Dorsolateral prefrontal cortex (tissue), 122 donors: ENCODE measurements at places on chromosomes 13 and 19. TPM values are rescaled to one million over a fixed set of nuclear protein-coding genes. Genes with fewer than 3 reads are reported as not detected.
A peak's percentile ranks its signal among the peaks of the same experiment; 100 is the strongest.

ZNF547 gene
- 7.2 TPM for total RNA-seq

TRPC4 gene
- 3.6 TPM for total RNA-seq

KLC3 gene
- total RNA-seq: 0.88 TPM

CNFN gene
- total RNA-seq: 3.6 TPM

HTR2A gene
- 50.3 TPM for total RNA-seq

KCNN4 gene
- 0.42 TPM for total RNA-seq

ZNF543 gene
- total RNA-seq: 14.8 TPM

ICAM1 gene
- 21.2 TPM for total RNA-seq

MYCBP2 gene
- total RNA-seq: 239 TPM

TMEM238 gene
- total RNA-seq: 1.6 TPM

ZNF541 gene
- 0.90 TPM for total RNA-seq

CFAP97D2 gene
- not detected for total RNA-seq

MUC16 gene
- total RNA-seq: 0.04 TPM

ATP4B gene
- total RNA-seq: not detected

UBE2L5 gene
- total RNA-seq: 0.49 TPM

C2CD4C gene
- 7.7 TPM for total RNA-seq

TMEM205 gene
- total RNA-seq: 92.6 TPM

DNA sequence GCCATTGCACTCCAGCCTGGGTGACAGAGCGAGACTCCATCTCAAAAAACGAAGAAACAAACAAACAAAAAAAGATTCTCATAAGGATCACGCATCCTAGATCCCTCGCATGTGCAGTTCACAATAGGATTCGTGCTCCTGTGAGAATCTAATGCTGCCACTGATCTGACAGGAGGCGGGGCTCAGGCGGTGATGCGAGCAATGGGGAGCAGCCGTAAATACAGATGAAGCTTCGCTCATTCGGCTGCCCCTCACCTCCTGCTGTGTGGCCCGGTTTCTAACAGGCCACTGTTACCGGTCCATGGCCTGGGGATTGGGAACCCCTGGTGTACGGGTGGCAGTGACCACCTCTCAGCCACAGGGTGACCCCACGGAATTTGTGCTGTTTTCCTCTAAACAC, 98.2 kb upstream of the MRI1 start:
- no peak for DNase-seq

DNA sequence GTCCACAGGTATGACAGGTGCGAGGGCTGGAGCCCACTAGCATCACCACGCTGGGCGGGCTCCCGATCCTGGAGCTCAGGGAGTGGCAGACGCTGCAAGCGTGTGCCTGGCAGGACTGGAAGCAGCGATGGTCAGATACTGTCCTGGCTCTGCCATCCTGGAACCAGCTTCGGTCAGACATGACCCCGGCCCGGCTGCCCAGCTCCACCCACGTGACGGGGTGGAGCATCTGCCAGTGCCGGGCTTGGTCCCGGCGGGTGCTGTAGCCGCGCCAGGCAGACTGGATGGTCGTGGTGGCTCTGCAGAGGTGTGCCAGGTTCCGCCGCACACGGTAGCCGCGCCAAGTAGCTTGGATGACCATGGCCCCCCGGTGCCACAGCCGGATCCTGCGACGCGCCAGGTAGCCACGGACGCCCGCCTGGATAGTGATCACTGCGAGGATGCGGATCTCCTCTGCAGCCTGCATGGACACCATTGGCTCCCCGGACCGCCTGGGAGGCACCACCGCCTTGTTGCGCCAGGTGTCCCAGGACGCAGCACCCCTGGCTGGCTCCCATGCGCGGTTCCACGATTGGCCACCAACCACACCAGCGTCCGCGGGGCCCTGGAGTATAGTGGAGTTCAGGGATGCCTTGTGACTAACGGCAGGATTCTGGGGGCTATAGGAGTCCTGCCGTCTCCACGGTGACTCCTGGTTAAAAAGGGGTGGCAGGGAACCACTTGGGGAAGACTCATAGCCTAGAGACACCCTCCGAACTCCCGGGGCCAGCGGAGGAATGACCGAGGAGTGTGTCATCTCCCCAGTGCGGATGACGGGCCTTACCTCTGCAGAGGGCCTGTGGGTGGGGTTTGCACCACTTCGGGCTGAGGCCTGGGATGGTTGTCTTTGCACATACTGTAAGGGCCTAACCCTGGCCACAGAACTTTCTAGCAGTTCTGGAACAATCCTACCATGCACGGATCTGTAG, 16.5 kb downstream of the IQCN start:
- no peak for DNase-seq

GRCh38 chr13:27635266-27635665, 13.6 kb downstream of the POLR1D start:
- no peak for DNase-seq

- no peak for DNase-seq
Measured at GRCh38 chr19:8265872-8266271, 42.3 kb downstream of the CD320 start.

GRCh38 chr19:19866611-19867248, 1.0 kb downstream of the ZNF253 start:
- DNase-seq: peak; percentile 15

DNA sequence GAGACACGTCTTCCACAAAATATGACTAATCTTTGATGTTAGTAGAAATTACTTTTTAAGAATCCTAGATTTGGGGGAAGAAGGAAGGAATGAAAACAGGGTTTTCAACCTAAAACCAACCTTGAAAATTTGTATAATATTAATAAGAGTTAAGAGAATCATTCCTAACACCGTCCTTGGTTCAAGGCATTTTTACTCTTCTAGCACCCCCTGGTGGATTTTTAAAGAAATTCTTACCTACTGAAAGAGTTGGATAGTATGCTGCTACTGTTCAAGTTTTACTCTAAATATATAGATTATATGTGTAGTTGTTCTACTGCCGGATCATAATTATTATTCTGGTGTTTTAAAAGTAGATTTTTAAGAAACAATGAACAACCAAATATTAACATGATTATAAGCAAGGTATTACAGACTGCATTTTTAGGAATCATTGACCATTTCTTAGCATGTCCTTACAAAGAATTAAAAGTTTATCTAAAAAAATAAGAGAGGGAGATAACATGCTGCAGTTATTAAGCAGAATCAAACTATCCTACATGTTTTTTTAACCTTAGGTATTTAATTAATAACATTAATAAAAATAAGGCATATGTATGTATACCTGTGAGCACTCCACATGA, 7.4 kb upstream of the SLITRK6 start:
- DNase-seq: no peak

- no peak for DNase-seq
Measured at GRCh38 chr19:40907968-40908735, 26.1 kb upstream of the CYP2A7 start.

- peak; percentile 10 for DNase-seq
Measured at GRCh38 chr19:39296055-39296645, at the start of gene IFNL1. IFNL1 (plus strand) TSS chr19:39296407; CDS start chr19:39296422, 15 bp downstream.

DNA sequence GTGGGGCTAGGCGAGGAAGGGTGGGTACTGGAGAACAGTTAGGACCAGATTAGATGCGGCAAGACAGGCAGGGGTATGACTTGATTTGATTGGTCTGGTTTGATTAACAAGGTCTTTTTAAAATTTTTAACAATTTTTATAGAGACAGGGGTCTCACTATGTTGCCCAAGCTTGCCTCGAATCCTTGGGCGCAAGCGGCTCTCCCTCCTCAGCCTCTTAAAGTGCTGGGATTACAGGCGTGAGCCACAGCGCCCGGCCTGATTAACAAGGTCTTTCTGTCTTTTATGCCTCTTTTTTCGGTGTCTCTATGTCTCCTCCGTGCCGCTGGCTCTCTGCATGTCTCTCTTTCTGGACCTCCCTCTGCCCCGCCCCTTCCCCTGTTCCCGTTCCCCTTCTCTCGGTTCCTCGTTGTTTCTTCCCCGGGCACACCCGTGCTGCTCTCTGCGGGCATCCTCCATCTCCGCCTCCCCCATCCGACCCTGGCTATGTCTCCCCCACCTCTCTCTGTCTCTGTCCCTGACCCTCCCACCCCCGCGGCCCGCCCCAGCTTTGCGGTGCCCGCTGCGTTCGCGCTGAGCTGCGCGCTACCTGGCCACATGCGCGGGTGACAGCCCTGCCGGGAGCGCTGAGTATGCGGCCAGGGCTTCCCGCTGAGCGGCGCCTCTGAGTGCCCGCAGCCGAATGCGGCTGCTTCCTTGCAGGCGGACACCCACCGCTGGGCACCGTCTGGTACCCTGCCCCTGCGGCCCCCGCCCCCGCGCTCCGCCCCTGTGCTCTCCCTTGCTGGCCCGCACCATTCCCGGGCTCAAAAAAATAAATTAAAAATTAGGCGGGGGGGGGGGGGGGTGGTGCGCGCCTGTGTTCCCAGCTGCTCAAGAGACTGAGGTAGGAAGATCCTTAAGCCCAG, 8.1 kb upstream of the SDHAF1 start:
- DNase-seq: peak; percentile 33

DNA sequence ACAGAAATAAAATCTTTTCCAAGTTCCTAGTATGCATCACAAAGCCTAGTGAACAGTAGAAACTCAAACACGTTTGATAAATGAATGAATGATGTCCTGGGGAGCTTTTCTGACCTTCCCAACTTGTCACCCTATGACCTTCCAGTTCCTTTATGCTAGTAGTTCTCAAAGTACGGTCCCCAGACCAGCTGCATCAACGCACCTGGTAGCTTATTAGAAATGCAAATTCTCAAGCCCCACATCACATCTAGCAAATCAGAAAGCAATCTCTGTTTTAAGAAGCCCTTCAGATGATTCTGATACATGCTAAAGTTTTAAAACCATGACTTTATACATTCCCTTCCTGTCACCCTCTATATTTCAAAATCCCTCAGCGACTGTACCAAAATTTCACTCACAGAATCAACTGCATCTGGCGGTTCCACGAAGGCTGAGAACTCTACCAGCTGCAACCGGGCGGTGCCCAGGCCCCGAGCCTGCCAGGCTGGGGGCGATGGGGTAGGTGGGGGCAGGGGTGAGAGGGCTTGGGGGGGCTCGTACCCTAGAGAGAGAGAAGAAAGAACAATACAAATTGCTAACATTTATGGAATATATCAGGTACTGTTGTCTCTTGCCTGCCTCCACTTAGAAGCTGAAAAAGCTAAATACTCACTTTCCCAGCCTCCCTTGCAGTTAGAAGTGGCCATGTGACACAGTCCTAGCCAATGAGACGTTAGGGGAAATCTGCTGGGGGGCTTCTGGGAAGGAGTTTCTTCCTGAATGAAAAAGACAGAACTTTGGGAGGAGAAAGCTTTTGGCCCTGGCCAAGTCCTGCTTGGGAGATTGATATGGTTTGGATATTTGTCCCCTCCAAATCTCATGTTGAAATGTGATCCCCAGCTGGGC, 13.3 kb downstream of the CD37 start:
- DNase-seq: no peak

- no peak for DNase-seq
Measured at GRCh38 chr19:45215391-45216191, 29.6 kb downstream of the EXOC3L2 start.

DNA sequence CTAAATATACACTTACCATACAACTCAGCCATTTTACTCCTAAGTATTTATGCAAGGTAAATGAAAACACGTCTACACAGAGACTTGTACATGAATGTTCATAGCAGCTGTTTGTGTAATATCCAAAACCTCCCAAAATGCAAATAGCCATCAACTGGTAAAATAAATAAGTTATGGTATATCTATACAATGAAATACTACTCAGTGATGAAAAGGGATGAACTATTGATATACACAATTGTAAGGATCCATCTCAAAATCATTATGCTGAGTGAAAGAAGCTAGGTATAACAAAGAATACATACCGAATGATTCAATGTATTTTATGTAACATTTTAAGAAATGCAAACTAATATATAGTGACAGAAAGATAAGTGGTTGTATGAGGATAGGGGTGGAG, 149.8 kb upstream of the TNFSF11 start:
- DNase-seq: no peak

GRCh38 chr13:74555276-74555625, 421.0 kb upstream of the KLF12 start:
- no peak for DNase-seq

- DNase-seq: no peak
Measured at GRCh38 chr19:39413272-39413910, 922 bp downstream of the PLEKHG2 start.

DNA sequence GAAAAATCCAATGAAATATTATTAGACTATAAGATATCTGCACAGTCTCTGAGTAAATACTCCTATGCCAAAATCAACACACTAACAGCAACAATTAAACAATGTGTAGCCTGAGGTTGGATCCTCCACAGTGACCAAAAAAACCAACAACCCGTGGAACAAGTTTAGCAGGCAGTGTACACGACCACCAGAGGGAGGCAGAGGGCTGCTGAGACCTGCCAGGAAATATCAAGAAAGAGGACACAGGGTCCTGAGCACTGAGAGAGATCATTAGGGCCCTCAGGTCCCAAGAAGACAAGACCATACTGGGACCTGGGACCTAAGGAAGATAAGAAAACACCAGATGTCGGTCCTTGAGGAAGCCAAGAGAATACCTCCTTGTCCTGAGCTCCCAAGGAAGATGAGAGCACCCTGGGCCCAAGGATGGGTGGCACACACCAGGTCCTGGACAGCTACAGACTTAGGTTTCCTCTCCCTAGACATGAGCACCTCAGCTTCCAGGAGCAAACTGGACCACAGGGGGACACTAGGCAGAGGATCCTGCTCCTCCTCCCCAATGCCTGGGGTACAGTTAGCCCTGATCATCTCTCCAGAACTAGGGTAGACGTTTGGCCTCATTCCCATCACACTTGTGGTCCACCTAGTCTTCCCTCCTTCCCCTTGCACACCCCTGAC, 822 bp upstream of the ZNF274 start:
- no peak for DNase-seq

- DNase-seq: no peak
Measured at GRCh38 chr19:31506102-31506501, 156.9 kb upstream of the TSHZ3 start.

- DNase-seq: no peak
Measured at GRCh38 chr13:63497601-63498000, 2082.0 kb upstream of the PCDH20 start.

DNA sequence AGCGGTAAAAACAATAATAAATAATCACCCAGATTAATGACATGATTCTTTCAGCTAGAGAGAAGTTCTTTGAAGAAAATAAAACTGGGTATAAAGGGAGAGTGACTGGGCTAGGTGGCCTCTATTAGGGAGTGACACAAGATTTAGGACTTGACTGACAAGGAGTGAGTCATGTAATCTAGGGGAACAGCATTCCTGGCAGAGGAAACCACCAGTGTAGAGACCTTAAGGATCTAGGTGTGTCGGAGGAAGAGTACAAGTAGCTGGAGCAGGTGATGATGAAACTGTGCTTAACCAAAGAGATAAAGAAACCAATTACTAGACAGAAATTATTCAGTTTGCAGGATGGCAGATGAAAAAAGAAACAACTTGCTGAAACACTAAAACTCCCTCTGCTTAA, 248.0 kb downstream of the RFC3 start:
- no peak for DNase-seq

- DNase-seq: no peak
Measured at GRCh38 chr13:89375839-89376238, 1704.7 kb downstream of the SLITRK5 start.

- no peak for DNase-seq
Measured at GRCh38 chr13:77448689-77449088, 86.8 kb upstream of the SCEL start.
